ENCODE measurements at places on chromosomes 5 and 9. TPM values are rescaled to one million over a fixed set of nuclear protein-coding genes. Genes with fewer than 3 reads are reported as not detected.

GRCh38 chr5:168288349-168289245 lies 2.8 kb upstream of the WWC1 start:
- peaks cover 8% of the 10 kb centered on the region for H3K27me3 ChIP-seq
- H3K4me1 ChIP-seq, result peaks cover 12% of the 10 kb centered on the region
- DNase-seq, result no peak
- H3K36me3 ChIP-seq, result no peaks in the 10 kb centered on the region
- no peak overlapping the region for H3K4me3 ChIP-seq
- no peak overlapping the region for H3K27ac ChIP-seq

- no peaks in the 10 kb centered on the region for H3K4me1 ChIP-seq
- DNase-seq, result no peak
- H3K36me3 ChIP-seq, result peaks cover 6% of the 10 kb centered on the region
Observed at GRCh38 chr5:146640285-146640896, 124.4 kb upstream of the GPR151 start.

- H3K27ac ChIP-seq, result no peak overlapping the region
- DNase-seq, result no peak
- no peaks in the 10 kb centered on the region for H3K27me3 ChIP-seq
- no peaks in the 10 kb centered on the region for H3K36me3 ChIP-seq
- no peak overlapping the region for H3K4me3 ChIP-seq
- no peaks in the 10 kb centered on the region for H3K4me1 ChIP-seq
Observed at GRCh38 chr5:43571237-43571636, 14.4 kb upstream of the PAIP1 start.

Gene GDA
- not detected for total RNA-seq

DNA sequence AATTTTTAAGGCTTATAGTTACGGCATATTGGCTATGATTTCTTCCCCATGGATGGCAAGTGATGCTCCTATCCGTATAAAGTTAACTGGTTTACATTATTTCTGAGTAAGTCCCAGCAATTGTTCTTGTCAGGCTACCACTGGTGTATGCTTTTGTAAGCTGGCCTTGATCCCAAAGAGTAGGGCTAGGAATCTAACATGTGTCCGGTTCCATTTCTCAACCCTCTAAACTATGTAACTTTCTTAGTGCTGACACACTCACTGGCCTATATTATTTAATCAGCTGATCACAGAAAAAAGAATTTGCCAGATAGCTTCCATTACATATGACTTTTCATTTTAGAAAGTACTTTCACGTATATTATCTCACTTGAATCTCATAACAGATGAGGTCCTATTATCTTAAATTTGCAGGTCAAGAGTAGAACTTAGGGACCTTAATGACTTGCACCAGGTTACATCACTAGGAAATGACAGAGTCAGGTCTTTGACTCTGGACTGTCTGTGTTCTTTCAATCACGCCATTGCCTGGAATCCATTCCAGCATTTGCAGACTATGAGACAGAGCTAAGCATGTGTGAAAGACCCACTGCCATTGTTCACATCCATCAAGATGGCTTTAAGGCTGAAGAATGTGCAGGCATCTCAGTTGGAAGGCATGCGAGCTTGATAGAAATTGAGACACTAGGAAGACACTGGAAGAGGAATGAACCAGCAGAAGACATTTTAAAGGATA lies 362.9 kb downstream of the ARRDC3 start:
- H3K4me3 ChIP-seq, result no peak overlapping the region
- H3K36me3 ChIP-seq, result no peaks in the 10 kb centered on the region
- H3K4me1 ChIP-seq, result no peaks in the 10 kb centered on the region
- H3K27ac ChIP-seq, result no peak overlapping the region
- no peaks in the 10 kb centered on the region for H3K27me3 ChIP-seq
- no peak for DNase-seq

Gene PIP5KL1
- total RNA-seq, result 0.97 TPM

GRCh38 chr5:115309751-115310370 lies 13.4 kb upstream of the CCDC112 start:
- H3K4me3 ChIP-seq, result no peak overlapping the region
- peaks cover 6% of the 10 kb centered on the region for H3K27me3 ChIP-seq
- no peaks in the 10 kb centered on the region for H3K4me1 ChIP-seq
- no peak overlapping the region for H3K27ac ChIP-seq
- peak; percentile 70 for DNase-seq

Gene PCSK1
- total RNA-seq, result not detected

DNA sequence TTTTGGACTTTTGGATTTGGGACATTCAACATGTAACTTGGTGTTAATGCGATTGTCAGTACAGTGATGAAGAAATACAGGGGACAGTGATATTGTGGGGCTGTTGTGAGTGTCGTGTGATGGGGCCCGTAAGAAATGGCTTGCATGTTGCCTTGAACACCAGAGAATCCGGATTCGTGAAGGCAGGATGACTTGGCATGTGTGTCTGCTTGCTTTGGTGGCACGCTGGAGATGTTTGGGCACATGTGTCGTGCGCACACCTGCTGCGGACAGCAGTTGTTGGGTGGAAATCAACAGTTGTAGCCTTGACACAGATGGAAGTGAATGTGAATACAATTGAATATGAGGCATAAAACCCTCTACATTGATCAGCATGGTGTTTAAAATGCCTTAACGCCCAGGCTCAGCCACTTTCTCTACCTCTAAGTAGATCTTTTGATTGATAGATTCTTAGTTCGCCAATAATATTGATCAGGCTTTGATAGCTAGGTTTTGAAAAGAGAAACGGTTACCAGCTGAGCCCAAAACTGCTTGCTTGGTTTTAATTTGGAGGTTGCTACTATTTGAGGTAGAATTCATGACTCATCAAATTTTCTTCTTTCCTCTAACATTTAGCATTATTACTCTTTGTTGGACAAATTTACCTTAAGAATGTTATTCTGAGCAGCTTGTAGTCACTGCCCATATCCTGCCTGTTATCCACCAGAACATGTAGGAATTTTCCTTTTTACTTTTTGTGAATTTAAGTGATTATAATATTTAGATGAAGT lies 94.4 kb downstream of the TRIO start:
- H3K4me1 ChIP-seq, result no peaks in the 10 kb centered on the region
- no peaks in the 10 kb centered on the region for H3K36me3 ChIP-seq
- no peaks in the 10 kb centered on the region for H3K27me3 ChIP-seq
- no peak overlapping the region for H3K4me3 ChIP-seq

Gene SPINK6
- total RNA-seq, result not detected

Measured in natural killer cell (primary cell).